HuH-7.5 (cell line): ENCODE measurements at places on chromosomes 2 and 18.

DNA sequence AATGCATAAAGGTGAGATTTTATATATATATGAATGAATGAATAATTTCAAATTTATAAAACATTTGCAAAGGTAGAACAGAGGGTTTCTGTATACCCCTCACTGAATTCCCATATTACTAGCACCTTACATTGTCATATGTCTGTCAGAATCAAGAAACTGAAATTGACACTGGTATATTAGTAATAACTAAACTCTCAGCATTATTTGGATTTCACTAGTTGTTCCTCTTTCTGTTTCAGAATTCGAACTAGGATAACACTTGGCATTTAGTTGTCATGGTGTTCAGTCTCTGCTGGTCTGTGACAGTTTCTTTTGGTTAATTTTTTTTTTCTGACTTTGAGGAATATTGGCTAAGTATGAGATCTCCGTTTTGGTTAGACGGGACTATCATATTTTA, 275.9 kb downstream of the DCC start:
- DNase-seq: no peak

- no peak for DNase-seq
Observed at GRCh38 chr2:67312871-67313270, 84.3 kb upstream of the ETAA1 start.

DNA sequence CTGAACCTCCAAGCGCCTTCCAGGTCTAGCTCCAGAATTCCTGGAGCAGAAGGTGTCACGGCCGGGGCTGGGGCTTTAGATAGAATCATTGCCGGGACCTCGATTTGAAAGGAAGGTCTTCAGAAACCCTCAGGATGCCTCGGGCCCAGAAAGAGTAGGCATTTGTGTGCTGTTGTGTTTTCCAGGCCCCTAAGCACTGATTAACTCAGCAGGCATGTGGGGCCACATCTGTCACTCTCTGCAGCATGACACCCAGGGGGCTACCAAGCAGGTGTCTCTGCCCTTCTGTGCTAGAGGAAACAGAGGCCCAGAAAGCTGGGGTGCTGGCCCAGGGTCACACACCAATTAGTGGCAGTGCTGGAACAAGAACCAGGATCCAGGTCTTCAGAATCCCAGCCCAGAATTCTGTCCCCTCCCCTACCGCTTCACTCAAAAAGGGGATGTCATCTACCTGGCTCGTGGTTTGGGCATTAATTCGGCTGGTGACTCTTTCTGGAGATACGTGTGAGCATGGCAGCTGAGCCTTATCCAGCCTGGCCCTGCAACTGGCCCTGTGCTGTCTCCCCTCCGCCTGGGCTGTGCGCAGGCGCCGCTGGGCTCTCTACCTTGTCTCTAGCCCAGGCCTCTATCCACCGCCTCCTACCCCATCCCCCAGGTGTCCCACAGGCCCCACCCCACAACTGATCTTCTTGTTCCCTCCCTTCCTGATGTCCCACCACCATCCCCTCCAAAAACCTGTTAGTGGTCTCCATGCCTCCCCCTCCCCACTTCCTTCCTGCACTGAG, 245.4 kb downstream of the ATAD2B start:
- no peak for DNase-seq

DNA sequence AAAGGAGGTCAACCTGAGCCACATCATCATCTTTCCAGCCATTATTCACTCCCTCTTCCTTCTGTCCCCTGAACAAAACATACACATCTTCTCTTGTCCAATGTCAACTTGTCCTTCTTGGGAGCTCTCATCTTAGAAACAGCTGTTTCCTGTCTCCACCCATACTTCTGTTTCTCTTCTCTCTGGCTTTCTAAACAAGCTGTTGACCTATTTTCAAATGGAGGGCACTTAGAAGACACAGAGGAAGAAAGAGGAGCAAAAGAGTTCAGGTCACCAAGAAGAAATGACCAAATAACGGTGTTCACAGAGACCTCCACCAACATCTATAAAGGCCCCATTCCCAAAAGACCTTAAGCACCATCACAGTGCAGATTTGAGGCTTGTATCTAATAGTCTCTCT, 355.9 kb upstream of the HNRNPA3 start:
- no peak for DNase-seq

DNA sequence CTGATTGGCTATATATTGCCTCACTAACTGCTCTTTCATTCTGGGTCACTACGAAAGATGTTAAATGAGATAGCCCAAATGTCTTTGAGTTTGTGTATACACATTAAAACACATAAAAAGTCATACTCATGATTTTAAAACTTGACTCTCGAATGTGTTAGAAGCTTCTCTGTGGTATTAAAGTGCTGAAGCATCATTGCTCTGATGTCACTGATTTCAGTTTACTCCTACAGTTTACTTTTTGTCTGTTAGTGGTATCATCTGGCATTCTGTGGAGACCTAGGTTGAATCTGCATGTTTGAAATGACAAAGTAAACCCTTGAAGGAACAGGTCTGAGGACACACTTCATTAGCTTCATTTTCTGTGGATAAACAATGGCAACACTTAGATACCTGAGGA, 10.7 kb downstream of the NT5DC4 start:
- no peak for DNase-seq

- DNase-seq: no peak
Observed at GRCh38 chr18:54720620-54721019, 107.7 kb upstream of the RAB27B start.

- no peak for DNase-seq
Observed at GRCh38 chr2:74048843-74049519, 64.3 kb downstream of the TET3 start.

DNA sequence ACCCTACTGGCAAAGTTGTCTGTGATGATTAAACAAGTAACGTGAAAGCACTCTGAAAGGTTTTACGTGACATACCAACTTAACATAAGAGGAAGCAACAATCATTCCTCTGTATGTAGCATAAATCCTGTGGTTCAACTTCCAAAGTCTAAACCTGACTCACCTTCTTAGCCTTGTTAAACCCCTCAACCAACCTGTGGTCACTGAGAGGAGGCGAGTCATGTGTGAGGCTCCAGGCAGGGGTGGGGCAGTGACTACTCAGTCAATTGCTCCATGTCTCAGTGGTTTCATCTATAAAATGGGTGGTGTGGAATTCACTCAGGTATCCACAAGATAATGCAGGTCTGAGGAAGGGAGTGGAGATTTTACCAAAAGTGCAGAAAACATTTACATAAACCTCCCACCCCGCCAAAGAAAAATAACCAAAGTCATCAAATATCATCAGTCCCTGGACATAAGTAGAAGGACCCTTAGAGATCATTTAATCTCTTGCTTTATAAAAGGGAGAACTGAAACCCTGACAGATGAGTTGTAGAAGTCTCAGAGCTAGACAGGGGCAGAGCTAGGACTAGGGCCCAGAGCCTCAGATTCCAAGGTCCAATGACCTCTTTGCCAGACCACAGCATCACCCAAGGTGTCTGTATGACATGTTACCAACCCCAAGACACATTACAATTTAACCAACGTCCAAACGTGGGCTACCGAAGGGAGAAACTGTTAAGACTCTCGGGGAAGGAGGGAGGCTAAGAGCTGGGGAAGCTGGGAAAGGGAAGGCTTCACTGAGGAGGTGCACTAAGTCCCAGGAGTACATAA, 3.7 kb upstream of the PCBP1 start:
- no peak for DNase-seq

- DNase-seq: peak; percentile 30
Observed at GRCh38 chr2:54728669-54729120, 5.2 kb downstream of the EML6 start.

DNA sequence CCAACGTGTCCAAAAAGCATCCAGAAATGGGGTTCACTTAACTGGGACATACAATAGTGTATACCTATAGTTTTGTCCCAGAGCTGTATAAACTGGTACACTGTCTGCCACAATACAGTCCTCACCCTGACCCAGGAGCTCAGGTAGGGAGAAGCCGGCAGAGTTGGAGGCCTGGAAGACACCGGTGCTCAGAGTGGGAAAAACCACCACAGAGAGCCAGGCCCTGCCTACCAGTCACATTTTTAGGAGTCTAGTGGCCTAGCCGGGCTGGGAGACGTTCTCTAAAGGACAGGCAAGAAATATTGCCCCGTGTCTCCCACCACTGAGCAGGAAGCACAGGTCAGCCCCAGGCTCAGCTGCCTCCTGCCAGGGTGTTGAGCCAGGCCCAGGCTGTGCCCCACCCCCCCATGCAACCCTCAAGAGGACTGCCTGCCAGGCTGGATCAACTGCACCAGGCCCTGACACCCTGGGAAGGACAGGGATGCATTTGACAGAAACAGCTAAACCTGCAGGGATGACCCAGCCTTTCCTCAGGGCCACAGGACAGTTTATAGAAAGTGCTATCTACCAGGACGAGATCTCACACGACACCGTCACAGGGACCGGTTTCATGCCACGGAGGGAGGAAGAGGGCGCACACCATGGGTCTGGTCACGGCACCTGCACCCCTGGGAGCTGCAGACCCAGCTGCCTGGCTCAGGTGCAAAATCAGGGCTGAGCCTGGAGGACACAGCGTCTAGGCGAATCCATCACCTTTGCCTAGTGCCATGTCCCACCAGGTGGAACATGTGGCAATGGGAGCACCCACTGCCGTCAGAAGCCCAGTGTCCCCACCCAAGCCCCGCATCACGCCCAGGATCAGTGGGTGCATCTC, 89.9 kb downstream of the TMEM18 start:
- no peak for DNase-seq
